ENCODE measurements at places on chromosomes 2 and 18. TPM values are rescaled to one million over a fixed set of nuclear protein-coding genes. Genes with fewer than 3 reads are reported as not detected.
A peak's percentile ranks its signal among the peaks of the same experiment; 100 is the strongest.

Gene SERPINB13
- not detected for total RNA-seq

Gene GAREM2
- 0.33 TPM for total RNA-seq

Gene SP100
- total RNA-seq: 28.4 TPM

DNA sequence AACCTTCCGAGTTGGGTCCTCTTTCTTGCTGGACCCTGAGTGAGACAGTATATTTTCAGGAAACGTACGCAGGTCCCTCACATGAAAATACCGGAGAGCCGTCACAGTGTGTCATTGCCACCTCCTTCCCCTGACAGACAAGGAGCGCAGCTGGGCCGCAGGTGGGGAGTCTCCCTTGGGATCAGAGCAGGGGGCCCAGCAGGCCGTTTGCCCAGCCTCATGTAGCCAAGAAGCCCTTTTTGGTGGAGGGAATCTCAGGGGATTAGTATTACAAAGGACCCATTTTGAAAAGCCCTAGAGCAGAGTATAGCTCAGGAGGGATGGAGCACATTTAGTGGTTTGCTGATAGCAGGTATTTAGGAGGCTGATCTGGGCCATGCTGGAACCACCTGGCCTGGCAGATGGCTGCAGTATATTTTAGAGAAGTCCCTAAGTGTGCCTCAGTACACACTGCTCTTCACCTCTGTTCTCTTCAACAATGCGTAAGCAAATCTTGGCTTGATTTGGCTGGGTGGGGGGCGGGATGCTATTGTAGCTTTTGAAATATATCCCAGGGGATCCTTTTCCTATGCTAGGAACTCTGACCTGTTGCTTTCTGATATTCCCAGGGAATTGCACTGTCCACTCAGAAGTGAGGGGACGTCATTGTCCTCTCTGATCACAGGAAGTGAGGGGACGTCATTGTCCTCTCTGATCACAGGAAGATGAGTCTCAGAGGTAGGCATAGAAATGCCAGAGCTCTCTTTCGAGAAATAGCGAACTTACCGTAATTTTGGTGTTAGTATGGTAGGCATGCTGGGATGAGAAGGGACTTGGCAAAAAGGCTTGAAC, 171.9 kb downstream of the HRH4 start:
- no peak for DNase-seq

GRCh38 chr2:176002688-176003210, 682 bp upstream of the LNPK start:
- DNase-seq: peak; percentile 38

Gene GPR39
- total RNA-seq: 18.0 TPM

DNA sequence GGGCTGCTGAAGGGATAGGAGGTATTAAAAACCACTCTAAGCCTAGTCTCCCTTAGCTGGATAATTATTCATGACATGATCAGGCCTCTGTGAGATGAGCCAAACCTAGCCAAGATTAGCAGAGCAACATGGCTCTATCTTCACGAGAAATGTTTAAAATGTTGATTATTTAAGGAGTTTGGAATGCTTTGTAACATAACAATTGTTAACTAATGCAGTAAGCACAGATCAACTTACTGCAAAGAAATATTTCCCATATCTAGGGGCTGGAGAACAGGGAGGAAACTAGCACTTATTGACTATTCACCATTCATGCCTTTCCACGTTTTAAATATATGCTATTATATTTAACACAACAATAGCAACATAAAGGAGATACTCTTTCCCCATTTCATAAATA, 833.7 kb upstream of the CHAC2 start:
- no peak for DNase-seq

Gene HOXD3
- total RNA-seq: not detected

GRCh38 chr2:186136860-186137259, 349.2 kb upstream of the ZC3H15 start:
- DNase-seq: no peak

DNA sequence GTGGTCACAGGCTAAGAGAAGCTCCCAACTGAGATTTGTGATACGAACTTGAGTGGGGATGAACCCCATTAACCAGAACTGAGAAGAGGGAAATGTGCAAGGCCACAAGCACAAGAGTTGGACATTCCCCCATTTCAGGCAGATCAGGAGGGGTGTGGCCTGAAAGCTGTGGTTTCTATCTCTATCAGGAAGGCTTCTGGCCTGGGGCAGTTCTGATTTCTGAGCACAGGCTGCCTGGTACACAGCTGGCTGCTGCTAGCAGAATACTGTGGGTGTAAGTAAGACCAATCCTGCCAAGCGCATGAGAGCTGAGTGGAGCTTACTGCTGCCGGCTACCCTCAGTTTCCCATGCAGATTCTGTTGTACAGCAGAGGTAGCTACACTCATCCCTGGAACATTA, 484.6 kb downstream of the SATB2 start:
- no peak for DNase-seq

DNA sequence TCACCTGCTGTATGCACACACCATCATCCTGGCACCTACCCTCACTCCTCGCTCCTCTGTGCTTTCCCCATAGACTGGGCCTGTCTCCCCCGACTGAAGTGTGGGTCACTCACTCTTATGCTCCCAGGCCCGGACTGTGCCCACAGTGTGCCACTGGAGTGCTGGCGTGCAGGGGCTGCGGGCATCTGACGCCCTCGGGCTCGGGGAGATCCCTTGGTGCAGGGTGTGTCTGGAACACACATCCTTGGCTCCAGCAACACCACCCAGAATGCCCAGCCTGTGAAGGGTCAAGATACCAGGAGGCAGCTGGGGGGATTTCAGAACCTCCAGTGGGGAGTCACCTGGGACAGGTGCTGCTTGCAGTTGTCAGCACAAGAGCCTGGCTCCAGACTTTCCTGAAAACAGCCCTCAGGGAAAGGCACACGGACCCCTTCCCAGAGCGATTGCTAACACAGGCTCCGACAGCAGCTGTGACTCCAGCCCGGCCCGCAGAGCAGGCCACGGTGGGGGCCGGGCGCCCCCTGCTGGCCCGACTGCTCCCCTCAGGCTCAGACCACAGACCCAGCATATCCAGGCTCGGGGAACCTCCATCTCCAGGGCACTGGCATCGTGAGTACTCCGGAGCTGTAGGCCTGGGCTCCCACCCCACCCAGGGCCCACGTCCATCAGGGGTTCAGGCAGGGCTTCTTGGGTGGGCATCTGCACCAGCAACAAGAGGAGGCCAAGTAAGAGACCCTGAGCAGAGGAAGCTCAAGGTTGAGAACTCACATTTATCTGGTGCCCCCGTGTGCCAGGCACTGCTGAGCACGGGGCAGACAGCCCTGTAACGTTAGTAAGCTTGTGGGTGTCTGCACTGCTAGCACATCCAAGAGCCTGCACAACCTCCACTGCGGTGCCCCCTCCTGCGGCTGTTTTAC, 8.6 kb downstream of the HS1BP3 start:
- DNase-seq: peak; percentile 76

Gene MTIF2
- total RNA-seq: 15.9 TPM

DNA sequence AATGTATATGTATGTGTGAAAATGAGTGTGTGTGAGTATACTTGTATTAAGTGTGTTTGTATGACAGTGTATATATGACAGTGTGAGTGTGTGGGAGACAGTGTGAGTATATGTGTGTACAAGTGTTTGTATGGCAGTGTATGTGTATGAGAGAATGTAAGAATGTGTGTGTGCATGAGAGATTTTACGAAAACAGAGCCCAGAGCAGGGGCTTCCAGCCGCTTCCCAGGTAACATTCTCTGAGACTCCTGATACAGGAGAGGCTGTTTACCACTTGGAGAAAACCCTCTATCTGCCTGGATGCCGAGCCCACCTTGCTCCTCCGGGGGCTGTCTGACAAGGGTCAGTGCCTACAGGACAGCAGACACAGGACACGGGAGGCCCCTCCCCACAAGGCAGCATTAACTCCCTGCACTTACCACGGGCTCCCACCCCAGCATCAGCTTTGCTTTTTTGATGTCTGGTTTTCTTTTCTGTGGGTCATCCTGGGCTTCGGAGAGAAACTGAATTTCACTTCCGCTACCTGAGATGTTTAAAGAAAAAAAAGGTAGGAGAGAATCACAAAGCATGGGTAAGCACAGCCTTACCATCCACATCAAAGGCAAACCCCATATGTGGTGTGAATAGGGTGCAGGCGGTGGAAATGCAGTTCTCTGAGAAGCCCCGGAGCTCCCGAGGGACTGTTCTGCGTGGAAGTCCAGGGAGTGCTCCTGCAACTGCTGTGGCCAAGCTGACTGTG, 97.6 kb downstream of the UXS1 start:
- DNase-seq: no peak

GRCh38 chr18:77833807-77834206, 584.2 kb downstream of the GALR1 start:
- no peak for DNase-seq

DNA sequence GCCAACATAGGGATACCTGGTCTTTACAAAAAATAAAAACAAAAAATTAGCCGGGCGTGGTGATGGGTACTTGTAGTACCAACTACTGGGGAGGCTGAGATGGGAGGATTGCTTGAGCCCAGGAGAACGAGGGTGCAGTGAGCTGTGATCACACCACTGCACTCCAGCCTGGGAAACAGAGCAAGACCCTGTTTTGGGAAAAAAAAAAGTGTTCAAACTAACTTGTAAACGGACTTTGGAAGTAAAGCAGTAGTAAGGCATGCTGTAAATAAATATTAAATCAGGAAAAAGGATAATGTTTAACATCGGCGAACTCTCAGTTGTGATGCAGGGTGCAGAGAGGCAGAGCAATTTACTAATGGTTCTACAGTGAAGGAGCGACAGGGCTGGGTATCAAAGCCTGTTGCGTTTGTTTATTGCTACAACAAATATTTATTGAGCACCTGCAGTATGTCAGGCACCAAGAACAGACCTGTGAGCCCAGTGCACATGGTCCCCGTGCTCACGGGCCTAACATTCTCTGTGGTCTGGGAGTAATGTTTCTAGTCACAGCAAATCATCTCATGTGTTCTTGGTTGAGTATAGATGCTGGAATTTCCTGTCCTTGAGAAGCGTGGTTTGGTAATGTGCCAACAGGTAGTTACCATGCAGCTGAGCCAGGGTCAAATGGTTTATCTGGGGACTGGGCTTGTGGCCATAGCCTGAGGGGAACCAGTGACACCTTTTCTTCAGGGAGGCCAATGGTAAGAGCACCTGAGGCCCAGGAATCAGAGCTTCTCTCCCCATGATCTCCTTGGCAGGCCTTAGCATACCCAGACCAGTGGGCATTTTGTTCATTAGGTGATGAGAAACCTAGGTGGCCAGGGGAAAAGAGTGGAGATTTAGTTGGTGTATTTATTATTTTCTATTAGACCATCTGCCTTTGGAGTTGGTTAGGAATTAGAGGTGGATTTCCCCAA, 27.9 kb upstream of the GREB1 start:
- no peak for DNase-seq

Gene NCKAP5
- 0.03 TPM for total RNA-seq

Gene GCG
- total RNA-seq: not detected

- DNase-seq: no peak
Measured at GRCh38 chr2:3344897-3345296, 32.7 kb downstream of the EIPR1 start.

Gene POLE4
- total RNA-seq: 61.7 TPM

GRCh38 chr2:20421336-20421987, 25.4 kb upstream of the RHOB start:
- DNase-seq: no peak

Gene CXCR4
- 4.9 TPM for total RNA-seq

GRCh38 chr2:49369650-49370049, 215.3 kb upstream of the FSHR start:
- DNase-seq: no peak

Gene IL36A
- not detected for total RNA-seq

GRCh38 chr2:121699421-121700333, 37.0 kb downstream of the NIFK start:
- peak; percentile 85 for DNase-seq

DNA sequence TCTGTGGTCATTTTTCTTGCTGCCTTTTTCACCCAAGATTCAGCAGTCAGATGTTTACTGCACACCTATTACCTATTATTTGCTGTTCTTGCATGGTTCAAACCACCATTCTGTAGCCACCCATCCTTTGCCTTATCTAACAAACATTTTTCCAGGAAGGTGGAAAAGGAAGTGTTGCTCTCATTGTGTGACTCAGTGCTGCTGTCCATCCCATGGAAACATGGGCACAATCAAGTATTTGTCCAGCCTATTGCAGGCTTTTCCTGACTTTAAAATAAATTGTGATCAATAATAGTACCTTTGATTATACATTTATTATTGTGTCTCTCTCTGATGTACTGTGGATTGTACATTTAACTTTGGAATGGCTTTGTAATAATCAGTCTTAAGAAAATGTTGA, 53.2 kb downstream of the USP14 start:
- no peak for DNase-seq

DNA sequence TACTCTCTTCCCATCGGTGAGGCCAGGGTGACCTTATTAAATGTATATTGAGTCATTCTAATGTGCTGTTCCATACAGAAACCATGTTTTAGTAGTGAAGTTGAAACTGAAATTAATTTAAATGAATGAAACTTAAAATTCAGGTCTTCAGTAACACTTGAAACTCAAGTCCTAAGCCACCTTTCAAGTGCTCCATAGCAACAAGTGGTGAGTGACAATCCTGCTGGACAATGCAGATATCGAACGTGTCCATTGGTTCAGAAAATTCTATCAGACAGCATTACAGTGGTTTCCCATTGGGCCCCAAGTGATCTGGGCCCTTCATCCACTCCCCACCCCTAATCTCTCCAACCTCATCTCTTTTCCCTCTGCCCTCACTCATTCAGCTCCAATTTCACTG, 48.7 kb downstream of the HNMT start:
- DNase-seq: no peak

DNA sequence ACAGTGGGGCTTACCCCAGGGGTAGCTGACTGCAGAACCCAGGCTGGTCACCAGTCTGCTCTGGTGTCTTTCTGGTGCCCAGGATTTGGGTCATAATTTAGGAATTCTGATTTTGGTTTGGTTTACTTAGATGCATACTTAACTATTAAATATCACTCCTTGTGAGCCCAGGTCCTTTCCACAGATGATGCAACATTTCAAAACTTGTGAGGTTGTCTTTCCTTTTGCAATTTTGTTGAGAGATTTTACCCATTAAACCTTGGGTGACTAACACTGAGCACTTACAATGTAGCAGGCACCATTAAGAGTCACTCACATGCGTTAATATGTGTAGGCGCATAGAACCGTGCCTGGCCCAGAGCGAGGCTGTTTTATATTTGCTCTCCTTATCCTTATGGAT, 61.8 kb upstream of the RPL31 start:
- DNase-seq: no peak

DNA sequence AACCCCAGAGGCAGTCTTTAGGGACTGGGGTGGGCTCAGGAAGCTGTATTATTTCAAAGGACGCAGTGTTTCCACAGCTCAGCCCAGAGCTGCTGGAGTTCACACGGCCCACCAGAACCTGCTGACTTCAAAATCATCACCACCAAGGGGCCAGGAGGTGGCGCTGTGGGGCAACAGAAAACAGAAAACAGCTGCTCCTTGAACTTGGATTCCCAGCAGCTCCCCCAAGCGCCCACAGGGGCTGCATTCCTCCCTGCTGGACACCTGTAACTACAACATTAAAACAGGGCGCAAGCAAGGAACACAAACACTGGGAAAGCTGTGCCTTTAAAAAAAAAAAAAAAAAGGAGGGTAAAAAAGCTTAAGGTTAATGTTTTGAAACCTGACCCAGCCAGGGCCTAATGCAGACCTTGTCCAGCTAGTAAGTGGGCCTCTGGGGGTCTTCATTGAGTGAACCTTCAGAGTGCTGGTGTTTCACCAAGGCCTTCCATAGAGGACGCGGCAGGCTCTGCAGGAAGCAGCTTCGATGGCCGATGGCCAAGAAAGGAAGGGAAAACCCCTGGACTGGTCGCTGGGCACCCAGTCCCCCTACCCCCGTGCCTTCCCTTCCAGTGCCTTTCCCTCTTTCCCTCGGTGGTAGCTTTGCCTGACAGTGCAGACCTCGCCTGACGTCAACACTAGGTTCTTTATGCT, 25.9 kb downstream of the MLPH start:
- DNase-seq: peak; percentile 94

GRCh38 chr2:134676960-134677359, 41.8 kb downstream of the TMEM163 start:
- DNase-seq: no peak

Gene LHCGR
- total RNA-seq: not detected

Data from HT-29 (cell line).